ENCODE measurements at places on chromosomes 1 and 21.
A peak's percentile ranks its signal among the peaks of the same experiment; 100 is the strongest.

DNA sequence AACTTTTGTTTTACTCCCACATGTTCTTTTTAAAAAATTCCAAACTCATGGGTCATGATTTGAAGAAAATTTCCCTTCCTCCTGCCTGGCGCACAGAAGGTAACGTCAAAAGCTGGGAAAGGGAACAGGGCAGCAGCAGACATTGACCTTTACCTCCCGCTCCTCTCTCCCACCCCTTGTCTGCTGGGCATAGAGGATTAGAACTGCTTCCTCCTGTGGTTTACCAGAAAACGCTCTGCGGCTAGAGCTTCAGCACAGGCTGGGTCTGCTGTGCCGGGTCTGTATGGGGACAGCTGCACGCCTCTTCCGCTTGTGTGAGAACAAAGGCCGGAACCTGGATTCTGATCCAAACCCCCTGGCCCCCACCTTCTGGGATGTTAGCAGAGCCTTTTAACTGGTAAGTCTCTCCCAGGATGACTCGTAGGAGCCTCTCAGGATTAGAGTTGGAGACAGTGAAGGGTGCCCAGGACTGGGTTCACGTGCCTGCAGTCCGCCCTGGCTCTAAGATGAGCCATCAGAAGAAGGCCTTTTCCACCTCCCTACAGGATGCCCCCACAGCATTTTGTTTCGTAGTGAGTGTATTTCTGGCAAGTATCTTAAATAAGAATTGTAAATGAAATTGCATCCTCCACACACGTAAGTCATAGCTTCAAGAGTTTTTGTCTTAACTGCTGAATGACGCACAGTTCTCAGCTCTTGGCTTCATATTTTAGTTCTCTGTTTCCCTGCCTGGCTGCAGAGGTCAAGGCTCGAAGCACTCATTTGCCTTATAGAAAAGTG, 5.2 kb downstream of the H6PD start:
- no peak overlapping the region for H3K27ac ChIP-seq
- peaks cover 25% of the 10 kb centered on the region for H3K4me1 ChIP-seq
- DNase-seq = no peak
- peaks cover 2% of the 10 kb centered on the region for H3K36me3 ChIP-seq
- H3K4me3 ChIP-seq = peak overlapping the region; percentile 56

GRCh38 chr1:235883261-235883927, 16.7 kb upstream of the LYST start:
- no peak for DNase-seq
- H3K36me3 ChIP-seq = no peaks in the 10 kb centered on the region
- H3K4me3 ChIP-seq = no peak overlapping the region
- H3K27me3 ChIP-seq = no peaks in the 10 kb centered on the region
- H3K4me1 ChIP-seq = peaks cover 3% of the 10 kb centered on the region
- no peak overlapping the region for H3K27ac ChIP-seq

DNA sequence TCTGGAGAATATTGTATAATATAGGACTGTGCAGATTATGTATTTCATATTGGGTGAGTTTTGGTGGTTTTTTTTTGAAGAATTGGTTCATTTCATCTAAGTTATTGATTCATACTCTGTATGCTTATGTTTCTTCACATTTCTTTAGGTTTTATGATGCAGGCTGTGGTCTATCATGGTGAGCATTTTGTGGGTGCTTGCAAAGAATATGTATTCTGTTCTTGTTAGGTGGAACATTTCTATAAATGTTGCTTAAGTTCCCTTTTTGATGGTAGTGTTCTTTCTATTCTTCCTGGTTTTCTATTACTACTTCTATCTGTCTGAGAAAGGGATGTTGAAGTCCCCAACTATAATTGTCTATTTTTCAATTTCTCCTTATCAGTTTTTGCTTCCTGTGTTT, 42.6 kb downstream of the PKN2 start:
- no peak overlapping the region for H3K4me3 ChIP-seq
- H3K27ac ChIP-seq = no peak overlapping the region
- H3K27me3 ChIP-seq = no peaks in the 10 kb centered on the region
- H3K36me3 ChIP-seq = peaks cover 6% of the 10 kb centered on the region
- DNase-seq = no peak

GRCh38 chr21:29102791-29103257, 27.6 kb upstream of the MAP3K7CL start:
- H3K27ac ChIP-seq = no peak overlapping the region
- DNase-seq = no peak
- H3K4me1 ChIP-seq = no peaks in the 10 kb centered on the region
- H3K36me3 ChIP-seq = no peaks in the 10 kb centered on the region
- H3K4me3 ChIP-seq = no peak overlapping the region

- H3K36me3 ChIP-seq = peaks cover 37% of the 10 kb centered on the region
- H3K27ac ChIP-seq = peak overlapping the region; percentile 72
- peak overlapping the region; percentile 94 for H3K4me3 ChIP-seq
- H3K4me1 ChIP-seq = peaks cover 43% of the 10 kb centered on the region
- no peak for DNase-seq
- no peaks in the 10 kb centered on the region for H3K27me3 ChIP-seq
Observed at GRCh38 chr1:100266741-100267140, 725 bp downstream of the RTCA start.

- no peaks in the 10 kb centered on the region for H3K27me3 ChIP-seq
- H3K36me3 ChIP-seq = no peaks in the 10 kb centered on the region
- H3K4me3 ChIP-seq = no peak overlapping the region
- DNase-seq = no peak
Observed at GRCh38 chr1:96306809-96307560, 414.6 kb upstream of the PTBP2 start.

DNA sequence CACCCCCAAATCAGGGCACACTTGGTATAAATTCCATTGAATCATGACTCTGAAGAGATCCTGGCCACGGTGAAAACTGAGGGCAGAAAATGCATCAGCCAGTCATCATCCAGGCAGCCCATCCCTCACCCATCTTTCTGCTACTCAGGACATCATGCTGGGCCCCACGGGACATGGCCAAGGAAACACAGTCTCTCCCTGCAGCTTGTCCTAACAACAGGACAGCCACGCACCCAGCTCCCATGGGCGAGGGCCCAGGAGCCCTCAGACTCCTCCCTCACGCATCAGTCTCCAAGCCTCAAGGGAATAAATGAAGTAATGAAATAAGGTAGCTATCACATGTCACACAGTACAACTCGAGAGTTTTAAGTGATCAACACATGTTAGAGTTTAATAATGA, 37.8 kb downstream of the ELK4 start:
- H3K4me1 ChIP-seq = peaks cover 33% of the 10 kb centered on the region
- peak overlapping the region; percentile 89 for H3K27ac ChIP-seq
- H3K36me3 ChIP-seq = peaks cover 2% of the 10 kb centered on the region
- peaks cover 3% of the 10 kb centered on the region for H3K27me3 ChIP-seq
- DNase-seq = no peak
- no peak overlapping the region for H3K4me3 ChIP-seq

- H3K27ac ChIP-seq = no peak overlapping the region
- no peaks in the 10 kb centered on the region for H3K36me3 ChIP-seq
- no peak overlapping the region for H3K4me3 ChIP-seq
- H3K4me1 ChIP-seq = no peaks in the 10 kb centered on the region
- no peaks in the 10 kb centered on the region for H3K27me3 ChIP-seq
Observed at GRCh38 chr1:93620172-93620840, 61.3 kb downstream of the BCAR3 start.

- H3K27me3 ChIP-seq = no peaks in the 10 kb centered on the region
- H3K4me1 ChIP-seq = no peaks in the 10 kb centered on the region
- no peak overlapping the region for H3K4me3 ChIP-seq
- H3K27ac ChIP-seq = no peak overlapping the region
Observed at GRCh38 chr1:211920602-211921226, 90.2 kb upstream of the LPGAT1 start.

DNA sequence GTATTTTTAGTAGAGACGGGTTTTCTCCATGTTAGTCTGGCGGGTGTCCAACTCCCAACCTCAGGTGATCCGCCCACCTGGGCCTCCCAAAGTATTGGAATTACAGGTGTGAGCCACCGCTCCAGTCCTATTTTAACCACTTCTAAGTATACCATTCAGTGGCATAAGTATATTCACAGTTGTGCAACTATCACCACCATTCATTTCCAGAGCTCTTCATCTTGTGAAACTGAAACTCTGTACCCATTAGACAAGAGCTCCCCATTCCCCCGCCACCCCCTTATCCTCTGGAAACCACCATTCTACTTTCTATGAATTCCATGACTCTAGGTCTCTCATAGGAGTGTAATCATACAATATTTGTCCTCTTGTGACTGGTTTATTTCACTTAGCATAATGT, 40.2 kb upstream of the CAMTA1 start:
- H3K36me3 ChIP-seq = no peaks in the 10 kb centered on the region
- H3K27me3 ChIP-seq = peaks cover 6% of the 10 kb centered on the region
- H3K4me1 ChIP-seq = no peaks in the 10 kb centered on the region
- no peak overlapping the region for H3K4me3 ChIP-seq

GRCh38 chr1:15028616-15029015, 124.9 kb upstream of the TMEM51 start:
- no peak overlapping the region for H3K4me3 ChIP-seq
- H3K36me3 ChIP-seq = no peaks in the 10 kb centered on the region
- no peak overlapping the region for H3K27ac ChIP-seq

GRCh38 chr1:60279798-60280197, 206.2 kb upstream of the C1orf87 start:
- H3K27me3 ChIP-seq = peaks cover 1% of the 10 kb centered on the region
- DNase-seq = no peak
- no peak overlapping the region for H3K4me3 ChIP-seq

DNA sequence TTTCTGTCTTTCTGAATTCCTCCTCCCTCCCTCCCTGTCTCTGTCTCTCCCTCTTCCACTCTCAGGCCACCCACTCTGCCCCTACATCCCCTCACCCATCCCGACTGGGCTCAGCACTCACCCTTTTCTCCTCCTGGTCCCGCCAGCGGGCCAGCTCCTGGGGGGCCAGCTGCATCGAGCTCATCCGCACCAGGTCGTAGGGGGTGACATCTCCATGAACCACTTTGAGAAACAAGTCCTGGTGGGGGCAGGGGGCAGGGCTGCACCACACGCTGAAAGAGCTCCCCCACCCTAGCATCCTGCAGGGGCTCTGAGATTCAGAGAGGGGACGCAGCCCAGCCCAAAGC, 17.8 kb downstream of the SPOCD1 start:
- H3K27ac ChIP-seq = no peak overlapping the region
- H3K4me3 ChIP-seq = no peak overlapping the region
- no peaks in the 10 kb centered on the region for H3K4me1 ChIP-seq
- no peaks in the 10 kb centered on the region for H3K36me3 ChIP-seq
- DNase-seq = no peak

DNA sequence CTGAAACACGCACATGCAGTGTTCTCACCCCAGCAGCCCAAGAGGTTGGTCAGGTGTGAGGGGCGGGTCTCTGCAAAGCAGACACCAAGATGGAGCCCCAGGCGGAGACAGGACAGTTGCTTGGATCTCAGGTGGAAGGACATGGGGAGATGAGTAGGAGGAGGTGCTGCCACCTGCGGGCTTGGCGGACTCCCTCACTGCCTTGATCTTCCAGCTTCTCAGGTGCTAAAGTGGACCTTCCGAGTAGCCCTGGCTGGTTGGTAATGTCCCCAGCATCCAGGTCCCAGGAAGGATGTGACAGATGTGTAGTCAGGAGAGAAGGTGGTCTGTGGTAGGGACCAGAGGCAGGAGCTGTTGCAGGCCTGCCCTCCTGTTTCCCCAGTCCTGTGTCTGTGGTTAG, 114.1 kb downstream of the AJAP1 start:
- H3K27me3 ChIP-seq = no peaks in the 10 kb centered on the region
- H3K36me3 ChIP-seq = no peaks in the 10 kb centered on the region
- H3K4me1 ChIP-seq = no peaks in the 10 kb centered on the region
- DNase-seq = no peak
- no peak overlapping the region for H3K27ac ChIP-seq

DNA sequence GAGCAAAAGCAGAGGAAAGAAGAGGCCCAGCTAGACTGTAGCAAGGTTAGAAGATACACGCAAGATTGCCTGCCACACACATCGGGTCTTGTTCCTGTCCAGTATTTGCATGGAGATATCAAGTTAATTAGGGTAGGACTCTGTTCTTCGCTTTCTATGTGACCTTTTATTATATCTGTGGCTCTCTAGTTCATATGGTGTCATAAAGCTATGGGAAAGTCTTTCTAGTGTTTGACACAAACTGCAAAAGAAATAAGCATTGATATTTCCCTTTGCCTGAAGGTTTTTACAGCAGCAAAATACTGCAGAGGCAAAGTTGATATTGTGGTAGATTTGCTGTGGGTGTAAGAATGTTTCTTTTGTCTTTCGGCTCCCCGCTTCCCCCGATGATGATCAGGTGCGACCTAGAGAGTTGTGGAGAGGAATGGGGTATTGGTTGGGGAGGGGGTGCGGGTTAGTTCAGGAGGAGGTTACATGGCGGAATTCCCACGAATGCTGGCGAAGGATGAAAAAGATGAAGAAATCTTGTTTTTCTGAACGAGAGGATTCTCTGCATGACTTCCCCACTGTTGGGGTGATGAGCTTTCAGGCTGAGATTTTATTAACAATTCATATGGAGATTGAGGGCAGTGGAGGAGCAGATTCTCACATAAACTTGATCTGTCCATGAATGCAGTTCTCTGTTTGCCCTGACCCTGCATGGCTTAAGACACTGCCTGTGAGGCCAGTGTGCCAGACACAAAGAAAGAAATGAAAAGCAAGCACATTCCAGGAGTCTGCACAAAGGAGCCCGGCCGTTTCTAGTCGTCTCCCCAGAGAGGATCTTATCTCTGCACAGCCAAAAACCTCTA, 550.2 kb downstream of the USP25 start:
- no peak for DNase-seq
- H3K4me3 ChIP-seq = no peak overlapping the region
- H3K27ac ChIP-seq = no peak overlapping the region
- H3K36me3 ChIP-seq = no peaks in the 10 kb centered on the region

DNA sequence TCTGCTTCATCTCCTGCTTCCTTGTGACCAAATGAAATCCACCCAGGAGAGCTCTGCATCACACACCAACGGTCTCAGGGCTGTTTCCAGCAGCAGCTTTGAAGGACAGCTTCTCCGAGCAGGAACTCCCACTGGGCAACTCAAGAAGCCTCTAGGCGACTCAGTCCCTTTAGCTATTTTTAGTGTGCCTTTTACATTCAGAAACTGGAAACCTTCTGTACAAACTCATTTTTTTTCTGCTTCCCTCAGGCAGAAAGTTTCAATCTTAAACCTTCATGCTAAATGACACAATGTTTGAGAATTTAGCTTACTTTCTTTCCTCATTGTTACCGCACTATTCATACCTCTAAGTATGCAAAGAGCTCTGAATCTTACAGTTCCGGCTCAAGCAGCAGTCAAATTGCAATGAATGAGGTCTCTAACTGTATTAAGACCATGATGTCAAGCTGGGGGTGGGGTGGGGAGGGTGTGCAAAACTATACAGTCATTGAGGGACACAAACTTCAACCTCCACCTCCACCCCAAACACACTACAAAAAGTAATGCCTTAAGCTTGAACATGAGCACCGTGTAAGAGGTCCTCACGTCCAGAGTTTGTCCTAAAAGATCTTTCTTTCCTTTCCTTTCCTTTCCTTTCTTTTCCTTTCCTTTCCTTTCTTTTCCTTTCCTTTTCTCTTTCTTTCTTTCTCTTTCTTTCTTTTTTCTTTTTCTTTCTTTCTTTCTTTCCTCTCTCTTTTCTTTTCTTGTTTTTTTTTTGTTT, 16.4 kb upstream of the TARBP1 start:
- no peak overlapping the region for H3K27ac ChIP-seq
- no peak overlapping the region for H3K4me3 ChIP-seq
- no peak for DNase-seq
- peaks cover 5% of the 10 kb centered on the region for H3K4me1 ChIP-seq
- no peaks in the 10 kb centered on the region for H3K27me3 ChIP-seq
- no peaks in the 10 kb centered on the region for H3K36me3 ChIP-seq
